Peyer's patch (tissue), 4 donors: ENCODE measurements at places on chromosomes 12 and 14.

- no peak for DNase-seq
Measured at GRCh38 chr14:38567703-38568102, 311.8 kb upstream of the CLEC14A start.

DNA sequence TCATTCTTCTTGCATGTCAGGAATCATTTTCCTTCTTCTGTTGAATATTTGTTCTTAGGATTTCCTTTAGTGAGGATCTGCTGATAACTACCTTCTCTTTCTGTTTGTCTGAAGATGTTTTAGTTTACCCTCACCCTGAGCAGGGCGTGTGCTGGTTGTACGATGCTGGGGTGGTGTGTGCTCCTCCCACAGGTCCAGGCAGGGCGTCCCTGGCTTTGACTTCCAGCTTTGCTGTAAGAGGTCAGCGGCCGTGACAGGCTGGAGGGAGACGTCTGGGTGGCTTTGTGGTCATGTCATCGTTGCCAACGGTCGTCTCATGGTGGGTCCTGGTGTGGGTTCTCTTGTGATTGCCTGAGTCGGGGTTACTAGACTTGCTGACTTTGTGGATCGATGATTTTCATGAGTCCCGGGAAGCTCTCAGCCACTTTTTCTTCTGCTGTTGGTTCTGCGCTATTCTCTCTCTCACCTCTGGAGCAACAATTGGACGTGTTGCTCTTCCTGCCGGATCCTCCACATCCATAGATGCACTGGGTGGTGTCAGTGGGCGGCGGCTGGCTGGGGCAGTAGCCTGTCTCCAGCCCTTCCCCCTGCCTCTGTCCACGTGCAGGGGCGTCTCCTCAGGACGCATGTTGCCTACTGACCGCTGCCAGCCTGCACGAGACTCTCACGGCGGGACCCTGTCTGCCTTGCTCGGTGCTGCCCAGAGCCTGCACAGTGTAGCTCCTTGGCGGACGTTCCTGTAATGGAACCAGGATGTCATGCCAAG, 8.4 kb downstream of the PACS2 start:
- no peak for DNase-seq

DNA sequence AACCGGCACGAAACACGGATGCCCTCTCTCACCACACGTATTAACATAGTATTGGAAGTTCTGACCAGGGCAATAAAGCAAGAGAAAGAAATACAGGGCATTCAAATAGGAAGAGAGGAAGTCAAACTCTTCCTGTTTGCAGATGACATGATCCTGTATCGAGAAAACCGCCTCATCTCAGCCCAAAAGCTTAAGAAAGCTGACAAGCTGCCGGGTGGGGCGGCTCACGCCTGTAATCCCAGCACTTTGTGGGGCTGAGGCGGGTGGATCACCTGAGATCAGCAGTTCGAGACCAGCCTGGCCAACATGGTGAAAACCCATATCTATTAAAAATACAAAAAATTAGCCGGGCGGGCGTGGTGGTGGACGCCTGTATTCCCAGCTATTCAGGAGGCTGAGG, 17.7 kb downstream of the OR6S1 start:
- no peak for DNase-seq

GRCh38 chr14:77158175-77158881, 16.7 kb upstream of the ZDHHC22 start:
- DNase-seq, result peak; percentile 32

- no peak for DNase-seq
Measured at GRCh38 chr12:70876952-70877351, 43.6 kb downstream of the PTPRR start.

- DNase-seq, result no peak
Measured at GRCh38 chr14:89110110-89110509, 285.7 kb downstream of the TTC8 start.

DNA sequence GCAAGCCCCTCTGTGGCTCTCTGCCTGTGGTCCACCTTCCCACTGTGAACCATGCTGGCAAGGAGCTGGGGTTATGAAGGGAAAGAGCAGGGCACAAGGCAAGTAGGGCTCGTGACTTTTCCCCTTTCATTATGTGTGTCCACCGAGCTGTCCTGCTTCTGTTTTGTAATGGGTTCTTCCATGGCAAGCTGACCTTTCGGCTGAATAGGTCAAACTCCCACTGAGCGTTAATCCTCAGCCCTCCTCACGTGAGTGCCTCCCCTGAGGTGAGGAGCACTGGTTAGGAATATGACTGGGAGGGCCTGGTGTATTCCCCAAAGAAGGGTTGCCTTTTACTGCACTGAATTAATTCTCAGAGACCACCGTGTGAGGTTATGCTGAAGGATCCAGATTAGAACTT, 424.3 kb downstream of the NPAS3 start:
- DNase-seq, result no peak

GRCh38 chr12:17076028-17076744, 470.2 kb upstream of the LMO3 start:
- no peak for DNase-seq

- DNase-seq, result no peak
Measured at GRCh38 chr12:123657211-123657610, 13.7 kb upstream of the TCTN2 start.

GRCh38 chr12:104976703-104977102, 9.4 kb upstream of the NOPCHAP1 start:
- no peak for DNase-seq

- no peak for DNase-seq
Measured at GRCh38 chr12:63018273-63018672, 83.3 kb upstream of the PPM1H start.
